ENCODE measurements at places on chromosomes 13 and 19.

GRCh38 chr13:26873386-26873698 is 112.8 kb upstream of the GPR12 start:
- DNase-seq: no peak

DNA sequence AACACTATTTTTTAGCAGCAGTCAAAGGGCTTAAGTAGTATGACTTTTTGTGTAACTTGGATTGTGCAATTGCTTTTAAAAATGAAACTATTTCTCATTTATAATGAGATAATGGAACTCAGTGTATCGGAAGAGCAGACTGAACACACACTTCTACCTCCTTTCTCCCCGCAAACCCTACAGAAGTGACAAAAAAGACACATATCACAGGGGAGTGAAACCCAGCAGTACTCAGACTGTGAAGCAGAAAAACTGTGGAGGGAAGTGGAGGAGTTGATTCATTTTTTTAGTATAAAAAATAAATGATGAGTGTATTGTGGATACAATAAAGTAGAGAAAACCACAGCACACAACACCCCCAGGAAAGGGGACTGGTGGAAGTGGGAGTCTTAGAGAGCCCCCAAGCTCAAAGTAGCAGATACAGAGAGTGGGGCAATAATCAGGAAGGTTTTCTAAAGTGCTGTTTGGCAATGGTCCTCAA is 9.7 kb downstream of the LPAR6 start:
- DNase-seq: no peak

GRCh38 chr19:1465191-1466016 is 13.6 kb downstream of the C19orf25 start:
- DNase-seq: no peak

DNA sequence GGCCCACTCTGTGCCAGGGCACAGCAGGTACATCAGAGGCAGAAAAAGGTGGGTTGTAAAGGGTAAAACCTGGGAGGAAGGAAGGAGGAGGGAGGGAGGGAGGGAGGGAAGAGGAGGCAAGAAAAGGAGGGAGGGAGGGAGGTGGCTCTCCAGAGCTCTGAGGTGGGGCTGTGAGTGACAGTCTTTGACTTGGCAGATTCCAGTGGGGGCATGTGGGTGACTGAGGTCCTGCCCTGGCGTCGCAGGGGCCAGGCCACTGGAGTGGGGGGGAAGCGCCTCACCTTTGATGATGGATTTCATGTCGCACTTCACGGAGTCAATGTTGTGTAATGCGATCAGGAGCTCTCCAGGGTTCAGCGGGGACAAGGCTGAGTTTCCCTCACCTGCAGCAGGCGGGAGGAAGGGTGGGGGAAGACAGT is 6.0 kb upstream of the RSPH6A start:
- DNase-seq: no peak

GRCh38 chr19:35045667-35046300 is 4.3 kb downstream of the HPN start:
- no peak for DNase-seq

- no peak for DNase-seq
These were observed 21.7 kb downstream of the MRPS31 start for GRCh38 chr13:40749327-40749726.

DNA sequence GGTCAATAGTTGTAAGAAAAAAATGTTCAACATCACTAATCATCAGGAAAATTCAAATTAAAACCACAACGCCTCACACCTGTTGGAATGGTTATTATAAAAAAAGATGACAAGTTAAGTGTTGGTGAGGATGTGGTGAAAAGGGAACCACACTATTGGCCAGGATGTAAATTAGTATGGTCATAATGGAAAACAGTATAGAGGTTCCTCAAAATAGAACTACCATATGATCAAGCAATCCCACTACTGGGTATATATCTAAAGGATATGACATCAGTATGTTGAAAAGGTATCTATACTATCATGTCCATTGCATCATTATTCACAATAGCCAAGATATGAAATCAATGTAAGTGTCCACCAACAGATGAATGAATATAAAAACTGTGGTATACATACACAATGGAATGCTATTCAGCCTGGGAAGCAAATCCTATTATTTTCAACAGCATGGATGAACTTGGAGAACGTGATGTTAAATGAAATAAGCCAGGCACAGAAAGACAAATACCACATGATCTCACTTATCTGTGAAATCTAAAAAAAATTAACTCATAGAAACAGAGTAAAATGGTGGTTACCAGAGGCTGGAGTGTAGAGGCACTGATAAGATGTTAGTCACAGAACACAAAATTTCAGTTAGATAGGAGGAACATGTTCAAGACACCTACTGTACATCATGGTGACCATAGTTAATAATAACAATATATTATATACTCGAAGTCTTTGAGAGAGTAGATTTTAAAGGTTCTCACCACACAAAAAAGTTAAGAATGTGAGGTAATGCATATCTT is 56.6 kb downstream of the TBC1D4 start:
- DNase-seq: no peak

Measured in cerebellar nuclear complex (tissue), 1 donor.